ENCODE measurements at places on chromosomes 7 and 10.

- H3K36me3 ChIP-seq = no peaks in the 10 kb centered on the region
- peaks cover 18% of the 10 kb centered on the region for H3K4me1 ChIP-seq
- H3K27me3 ChIP-seq = no peaks in the 10 kb centered on the region
- DNase-seq = no peak
Observed at GRCh38 chr10:103680869-103681236, 174.5 kb downstream of the SH3PXD2A start.

DNA sequence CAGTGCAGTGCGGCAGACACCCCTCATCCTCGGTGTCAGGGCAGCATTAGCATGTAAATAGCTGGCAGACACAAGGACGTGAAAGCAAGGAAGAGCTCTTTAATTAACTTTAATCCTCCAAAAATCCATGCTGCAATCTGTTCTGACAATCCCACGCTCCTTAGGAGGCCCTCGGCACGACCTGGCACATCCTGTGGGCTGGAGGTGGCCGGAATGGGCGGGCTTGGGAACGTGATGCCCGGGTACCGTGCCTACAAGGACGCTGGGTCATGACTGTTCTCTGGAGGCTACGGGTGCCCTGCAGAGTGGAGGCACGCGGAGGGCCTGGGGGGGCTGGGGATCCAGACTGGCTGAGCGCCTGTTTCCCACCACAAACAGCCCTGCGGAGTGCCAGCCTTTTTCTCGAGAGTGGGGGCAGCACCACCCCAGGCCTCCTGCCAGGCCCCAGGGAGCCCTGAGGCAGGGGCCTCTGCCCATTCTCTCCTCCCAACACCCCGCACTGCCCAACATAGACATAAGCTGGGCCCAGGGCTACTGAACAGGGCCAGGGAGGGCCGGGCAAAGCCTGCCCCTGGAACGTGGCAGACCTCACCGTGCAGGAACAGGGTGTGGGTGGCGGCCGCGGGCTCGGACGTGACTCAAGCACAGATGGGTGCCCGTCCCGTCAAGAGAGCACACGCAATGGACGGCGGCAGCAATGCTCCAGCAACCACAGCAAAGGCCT is 189.3 kb downstream of the MAD1L1 start:
- peaks cover 4% of the 10 kb centered on the region for H3K36me3 ChIP-seq
- H3K27ac ChIP-seq = no peak overlapping the region
- no peaks in the 10 kb centered on the region for H3K27me3 ChIP-seq
- no peak overlapping the region for H3K4me3 ChIP-seq
- DNase-seq = no peak

- H3K4me1 ChIP-seq = peaks cover 24% of the 10 kb centered on the region
- H3K27ac ChIP-seq = no peak overlapping the region
- no peaks in the 10 kb centered on the region for H3K36me3 ChIP-seq
- peaks cover 14% of the 10 kb centered on the region for H3K27me3 ChIP-seq
- H3K4me3 ChIP-seq = no peak overlapping the region
- DNase-seq = no peak
Observed at GRCh38 chr7:76129836-76130235, 71.9 kb upstream of the SRRM3 start.

- no peak overlapping the region for H3K4me3 ChIP-seq
- H3K4me1 ChIP-seq = no peaks in the 10 kb centered on the region
- DNase-seq = no peak
- H3K27me3 ChIP-seq = no peaks in the 10 kb centered on the region
- no peaks in the 10 kb centered on the region for H3K36me3 ChIP-seq
Observed at GRCh38 chr10:82558014-82558607, 683.1 kb downstream of the NRG3 start.

DNA sequence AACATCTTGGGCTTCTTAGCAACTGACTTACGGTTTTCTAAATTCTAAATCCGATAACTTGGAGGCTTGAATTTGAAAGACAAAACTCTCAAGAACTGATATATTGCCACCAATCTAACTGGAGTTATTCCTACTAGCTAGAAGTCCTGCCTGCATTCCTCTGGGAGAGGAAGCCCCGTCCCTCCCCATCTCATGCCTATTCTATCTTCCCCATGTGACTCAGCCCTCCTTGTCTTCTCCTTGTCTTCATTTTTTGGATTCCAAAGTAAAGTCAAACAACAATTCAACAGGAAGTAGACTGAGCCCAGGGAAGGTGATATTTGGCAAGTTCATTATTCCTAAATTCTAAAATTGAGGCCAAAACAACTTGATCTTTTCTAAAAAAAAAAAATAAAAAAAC is 587.7 kb downstream of the KCNMA1 start:
- H3K36me3 ChIP-seq = no peaks in the 10 kb centered on the region
- no peak for DNase-seq
- H3K4me1 ChIP-seq = no peaks in the 10 kb centered on the region
- H3K4me3 ChIP-seq = no peak overlapping the region

GRCh38 chr10:14383266-14383665 is 52.5 kb upstream of the FRMD4A start:
- peaks cover 2% of the 10 kb centered on the region for H3K4me1 ChIP-seq
- peaks cover 50% of the 10 kb centered on the region for H3K27me3 ChIP-seq
- no peak overlapping the region for H3K4me3 ChIP-seq
- H3K27ac ChIP-seq = no peak overlapping the region
- no peak for DNase-seq
- H3K36me3 ChIP-seq = no peaks in the 10 kb centered on the region

- no peak overlapping the region for H3K27ac ChIP-seq
- DNase-seq = no peak
- no peak overlapping the region for H3K4me3 ChIP-seq
- H3K36me3 ChIP-seq = no peaks in the 10 kb centered on the region
Observed at GRCh38 chr10:123852411-123852951, 39.1 kb downstream of the CPXM2 start.
